ENCODE measurements at places on chromosomes 11 and 22.

DNA sequence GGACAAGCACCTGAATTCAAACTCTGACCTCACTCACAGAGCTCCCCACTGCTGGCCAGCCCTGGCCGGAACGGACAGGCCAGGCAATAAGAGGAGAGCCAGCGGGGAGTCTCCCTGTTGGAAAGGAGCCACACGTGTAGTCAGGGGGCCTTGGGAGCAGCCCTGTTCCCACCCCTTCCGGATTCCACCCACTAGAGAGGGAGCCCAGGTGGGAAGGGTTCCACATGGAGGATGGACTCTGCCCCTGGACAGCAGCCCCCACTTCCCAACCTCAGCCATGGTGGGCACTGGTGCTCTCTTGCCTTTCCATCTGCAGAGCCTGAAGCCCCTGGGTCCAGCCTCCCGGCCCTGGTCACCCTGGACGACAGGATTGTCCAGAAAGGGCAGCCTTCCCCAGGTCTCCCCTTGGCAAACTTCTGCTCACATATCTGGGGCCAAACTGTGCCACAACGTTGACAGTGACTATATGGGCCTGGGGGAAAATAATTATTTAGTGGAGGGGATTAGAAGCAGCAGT is 7.5 kb upstream of the APOBEC3A start:
- DNase-seq = no peak

- no peak for DNase-seq
Observed at GRCh38 chr11:25483915-25484635, 847.9 kb upstream of the ANO3 start.

- DNase-seq = no peak
Observed at GRCh38 chr11:74267014-74267413, 44.4 kb downstream of the P4HA3 start.

- no peak for DNase-seq
Observed at GRCh38 chr22:38732251-38732815, 23.5 kb downstream of the SUN2 start.

GRCh38 chr11:6604081-6604626 is 580 bp downstream of the ILK start:
- DNase-seq = no peak

DNA sequence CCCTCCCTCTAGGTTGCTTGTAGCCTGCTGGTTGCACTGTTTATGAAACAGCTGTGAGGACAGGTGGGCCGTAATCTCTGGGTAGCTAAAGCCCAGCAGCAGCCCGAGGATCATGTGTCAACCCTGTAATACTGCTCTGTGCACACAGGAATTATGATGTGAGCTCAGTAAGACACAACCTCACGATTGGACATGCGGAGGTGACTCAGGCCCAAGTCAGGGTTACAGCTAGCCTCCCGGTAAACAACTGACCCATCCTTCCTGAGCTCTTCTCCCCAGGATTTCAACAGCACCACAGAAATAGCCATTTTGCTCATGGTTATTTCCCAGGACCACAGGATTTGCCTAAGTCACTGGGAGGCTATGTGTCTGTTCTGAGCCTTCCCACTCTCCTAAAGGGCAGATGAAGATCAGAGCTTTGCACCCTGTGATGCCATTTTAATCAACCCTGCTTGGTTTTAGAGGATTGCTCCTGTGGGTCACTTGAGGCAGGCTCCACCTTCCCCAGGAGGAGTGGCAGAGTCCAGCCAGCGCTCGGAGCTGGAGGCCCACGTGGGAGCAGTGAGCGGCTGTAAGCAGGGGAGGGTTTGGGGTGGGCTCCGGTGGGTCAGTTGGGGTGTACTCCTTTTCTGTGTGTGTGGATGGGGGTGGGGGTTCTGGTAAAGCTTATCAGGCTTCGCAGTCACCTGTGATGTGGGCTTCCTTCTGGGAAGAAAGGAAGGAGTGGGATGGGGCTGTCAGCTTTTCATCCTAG is at the start of gene AMPD3:
Gene AMPD3 (plus strand): TSS at position 387 of the 754 bp plus-strand sequence. CDS start 6,256 bp downstream, outside the sequence.
- no peak for DNase-seq

DNA sequence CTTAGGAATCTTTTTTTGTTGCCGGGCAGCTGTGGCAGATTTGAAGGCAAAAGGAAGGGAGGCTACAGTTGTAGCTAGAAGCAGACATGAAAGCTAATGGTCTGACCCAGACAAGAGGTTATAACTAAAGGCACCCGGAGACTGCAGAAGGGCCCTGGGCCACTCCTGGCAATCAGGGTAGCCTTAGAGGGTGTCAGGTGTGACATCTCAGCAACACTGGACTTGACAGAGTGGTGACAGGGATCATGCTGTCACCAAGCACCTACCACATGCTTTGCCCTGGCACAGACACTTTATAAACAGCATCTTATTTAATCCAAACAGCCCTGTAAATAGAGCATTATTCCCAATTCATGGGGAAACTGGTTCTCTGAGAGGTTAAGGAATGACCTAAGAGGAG is 25.7 kb downstream of the TUB start:
- DNase-seq = no peak

- DNase-seq = no peak
Observed at GRCh38 chr22:41350087-41350486, 31.7 kb upstream of the TEF start.

Data from cerebellar nuclear complex (tissue), 1 donor.